Right renal pelvis (tissue), 4 donors: ENCODE measurements at places on chromosomes 4 and X. TPM values are rescaled to one million over a fixed set of nuclear protein-coding genes. Genes with fewer than 3 reads are reported as not detected.
A peak's percentile ranks its signal among the peaks of the same experiment; 100 is the strongest.

DNA sequence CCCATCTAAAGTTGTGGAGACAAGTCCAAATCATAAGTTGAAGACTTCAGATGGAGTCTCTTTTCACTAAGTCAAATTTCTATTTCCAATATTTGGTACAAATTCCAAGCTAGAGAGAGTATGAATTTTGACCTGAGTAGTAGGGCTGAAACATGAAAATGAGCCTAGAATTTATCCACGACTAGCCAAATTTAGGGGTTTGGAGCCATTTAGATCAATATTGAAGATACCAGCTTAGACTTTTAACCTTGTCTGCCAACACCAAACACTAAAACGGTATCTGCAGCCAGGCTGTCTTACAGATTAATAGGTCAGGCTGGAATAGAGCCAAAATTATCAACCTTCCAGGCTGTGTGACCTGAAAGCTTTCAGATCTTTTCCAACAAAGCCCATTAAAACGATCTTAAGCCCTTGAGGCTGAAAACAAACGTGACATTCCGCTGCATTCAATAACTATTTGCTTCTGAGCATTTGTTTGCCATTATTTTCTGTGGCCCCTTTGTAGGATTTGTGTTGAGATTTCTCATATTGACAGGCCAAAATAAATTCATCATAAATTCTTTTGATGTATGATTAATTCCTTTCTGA lies 268.7 kb upstream of the DKK2 start:
- no peak for DNase-seq

DNA sequence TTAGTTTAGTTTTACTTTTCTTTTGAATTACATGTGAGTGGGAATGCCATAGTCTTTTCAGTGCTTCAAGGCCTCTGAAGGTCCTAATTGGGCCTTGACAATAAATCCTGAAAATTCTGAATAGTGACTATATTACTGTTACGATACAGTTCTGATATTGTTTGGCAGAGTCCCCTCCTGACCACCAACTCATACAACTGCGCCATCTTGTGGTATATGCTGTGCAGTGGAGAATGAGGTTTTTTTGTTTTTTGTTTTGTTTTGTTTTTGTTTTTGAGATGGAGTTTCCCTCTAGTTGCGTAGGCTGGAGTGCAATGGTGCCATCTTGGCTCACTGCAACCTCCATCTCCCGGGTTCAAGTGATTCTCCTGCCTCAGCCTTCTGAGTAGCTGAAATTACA lies 56.6 kb upstream of the CHRDL1 start:
- DNase-seq, result no peak

DNA sequence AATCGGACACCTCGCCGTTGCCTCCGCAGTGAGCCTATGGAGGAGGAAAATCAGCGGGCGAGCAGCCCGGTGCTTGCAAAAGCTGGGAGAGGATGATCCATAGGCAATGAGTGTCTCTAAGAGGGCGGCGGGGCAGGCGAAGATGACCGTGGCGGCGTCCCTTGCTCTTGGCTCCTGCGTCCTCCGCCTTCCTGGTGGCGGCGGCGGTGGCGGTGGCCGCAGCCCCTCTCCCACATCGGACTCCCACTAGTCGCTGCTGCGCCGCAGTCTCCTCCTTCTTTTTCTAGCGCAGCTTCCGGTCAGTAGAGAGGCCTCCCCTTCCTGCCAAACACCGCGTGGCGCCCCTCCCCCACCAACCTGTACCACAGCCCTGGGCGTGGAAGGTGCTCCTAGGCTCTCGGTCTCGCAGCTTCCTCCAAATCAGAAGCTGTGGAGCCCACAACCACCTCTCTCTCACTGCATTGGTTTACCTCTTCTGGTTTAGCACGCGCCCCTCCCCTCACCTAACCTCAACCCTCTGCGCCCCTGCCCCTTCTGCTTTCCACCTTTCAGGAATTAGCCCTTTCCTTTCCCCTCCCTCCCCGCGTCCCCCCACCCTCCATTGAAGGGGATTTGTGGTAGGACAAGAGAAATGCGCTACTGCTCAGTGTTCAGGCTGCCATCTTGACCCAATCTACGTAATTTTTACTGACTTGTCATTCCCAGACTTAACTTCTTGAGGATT lies at the start of gene SPIN3:
Gene SPIN3 (minus strand): TSS at position 271 of the 724 bp plus-strand sequence. CDS start 594 bp downstream, outside the sequence.
- DNase-seq, result peak; percentile 66

- no peak for DNase-seq
Measured at GRCh38 chrX:44731160-44731559, 112.7 kb upstream of the DUSP21 start.

DNA sequence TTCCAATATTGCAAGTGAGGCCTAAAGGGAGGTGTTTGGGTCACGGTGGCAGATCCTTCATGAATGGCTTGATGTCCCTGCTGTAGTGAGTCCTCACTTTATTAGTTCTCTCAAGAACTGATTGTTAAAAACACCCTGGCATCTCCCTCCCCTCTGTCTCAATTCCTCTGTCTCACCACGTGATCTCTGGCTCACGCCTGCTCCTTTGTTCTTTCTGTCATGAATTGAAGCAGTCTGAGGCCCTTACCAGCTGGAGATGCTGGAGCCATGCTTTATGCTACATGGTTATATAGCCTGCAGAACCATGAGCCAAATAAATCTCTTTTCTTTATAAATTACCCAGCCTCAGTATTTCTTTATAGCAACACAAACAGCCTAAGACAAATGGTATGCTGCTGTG lies 980.7 kb upstream of the GRIA3 start:
- DNase-seq, result no peak

DNA sequence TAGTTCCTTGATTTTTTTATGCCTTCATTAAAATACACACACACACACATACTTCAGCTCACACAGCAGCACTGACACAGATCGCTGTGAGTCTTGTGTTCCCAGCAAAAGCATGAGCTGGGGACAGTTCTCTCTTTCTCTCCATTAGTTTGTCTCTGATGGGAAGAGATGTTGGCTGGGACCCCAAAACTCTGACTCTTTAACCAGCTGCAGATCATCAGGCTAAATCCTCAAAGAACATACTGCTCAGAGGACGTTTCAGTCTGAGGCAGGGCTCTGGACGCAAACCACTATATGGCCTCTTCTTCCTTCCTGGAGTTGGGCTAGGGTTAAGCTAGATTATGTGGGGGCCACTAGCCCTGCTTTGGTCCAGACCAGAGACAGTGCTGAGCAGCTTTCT lies 109.6 kb downstream of the NHSL2 start:
- DNase-seq, result no peak

DNA sequence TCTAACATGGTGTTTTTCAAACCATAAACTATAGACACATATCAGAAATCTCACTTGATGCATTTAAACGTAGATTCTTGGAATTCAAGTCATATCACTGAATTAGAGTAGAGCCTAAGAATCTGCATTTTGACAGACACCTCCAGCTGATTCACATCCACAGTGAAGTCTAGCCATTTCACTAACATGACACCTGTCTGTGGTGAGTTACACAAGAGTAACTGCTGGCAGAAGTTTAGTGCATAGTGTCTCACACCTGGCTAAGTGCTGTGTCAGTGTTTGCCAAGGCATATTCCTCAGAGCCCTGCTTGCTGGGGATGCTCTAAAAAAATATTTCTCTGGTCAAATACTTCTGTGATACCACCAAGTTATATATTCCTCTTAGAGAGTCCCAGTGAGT lies 237.5 kb upstream of the DIAPH2 start:
- no peak for DNase-seq

- no peak for DNase-seq
Measured at GRCh38 chr4:119093042-119093827, 42.4 kb upstream of the MYOZ2 start.

DNA sequence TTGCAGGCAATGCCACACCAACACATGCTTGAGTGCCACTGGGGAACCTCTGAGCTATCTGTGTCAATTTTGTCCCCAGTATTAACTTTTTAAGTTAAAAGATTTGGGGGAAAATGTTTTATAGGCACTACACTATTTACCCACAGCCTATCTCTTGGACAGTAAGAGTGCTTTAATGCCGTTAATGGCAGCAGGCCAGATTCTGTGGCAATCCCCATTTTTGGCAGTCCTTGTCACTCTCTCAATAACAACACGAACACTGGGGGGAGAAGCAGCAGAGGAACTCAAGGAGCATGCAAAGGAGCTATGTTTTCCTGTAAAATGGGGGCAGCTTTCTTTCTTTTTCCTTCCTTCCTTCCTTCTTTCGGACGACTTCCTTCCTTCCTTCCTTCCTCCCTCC lies 168.6 kb downstream of the NSUN7 start:
- DNase-seq, result no peak

- no peak for DNase-seq
Measured at GRCh38 chr4:152937336-152938236, 1.5 kb downstream of the FHDC1 start.

DNA sequence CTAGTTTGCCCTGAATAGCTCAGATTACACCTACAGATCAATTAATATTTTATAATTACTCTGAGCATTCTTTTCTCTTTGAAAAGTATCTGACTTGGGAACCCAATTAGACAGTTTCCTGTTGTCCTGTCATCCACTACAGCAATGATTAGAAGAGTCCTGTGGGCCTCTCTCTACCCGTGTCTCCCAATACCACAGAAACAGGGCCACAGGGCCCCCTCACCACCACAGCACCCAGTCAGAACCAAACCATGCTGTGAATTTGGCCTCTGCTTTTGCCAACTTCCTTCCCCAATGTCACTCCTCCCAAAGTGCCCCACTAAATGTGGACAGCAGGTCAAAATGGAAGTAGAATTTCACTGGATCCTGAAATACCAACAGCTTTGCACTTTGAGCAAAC lies 10.3 kb downstream of the USP46 start:
- no peak for DNase-seq

The SSX2B gene
- polyA plus RNA-seq, result not detected

The PRDM8 gene
- 2.6 TPM for polyA plus RNA-seq

The NAP1L5 gene
- polyA plus RNA-seq, result 16.2 TPM

The ADGRG2 gene
- 15.8 TPM for polyA plus RNA-seq

The SLC39A8 gene
- 24.9 TPM for polyA plus RNA-seq

The MFAP3L gene
- polyA plus RNA-seq, result 24.6 TPM

The GAB3 gene
- polyA plus RNA-seq, result 3.2 TPM

The HHIP gene
- 2.8 TPM for polyA plus RNA-seq
